ENCODE measurements at places on chromosomes 16 and 17.
A peak's percentile ranks its signal among the peaks of the same experiment; 100 is the strongest.

DNA sequence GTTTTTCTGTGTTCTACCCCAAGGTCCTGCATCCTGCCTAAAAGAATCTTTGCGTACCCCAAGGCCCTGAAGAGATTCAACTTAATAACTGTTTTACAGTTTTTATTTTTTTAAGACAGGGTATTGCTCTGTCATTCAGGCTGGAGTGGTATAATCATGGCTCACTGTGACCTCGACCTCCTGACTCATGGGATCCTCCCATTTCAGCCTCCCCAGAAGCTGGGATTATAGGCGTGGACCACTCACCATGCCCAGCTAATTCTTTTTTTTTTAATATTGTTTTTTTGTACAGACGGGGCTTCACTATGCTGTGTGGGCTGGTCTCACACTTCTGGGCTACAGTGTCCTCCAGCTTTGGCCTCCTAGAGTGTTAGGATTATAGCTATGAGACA, 9.3 kb upstream of the FAAP100 start:
- no peak for DNase-seq

GRCh38 chr16:75019007-75019406, 20.2 kb downstream of the ZNRF1 start:
- no peak for DNase-seq

GRCh38 chr17:45973946-45974859, 24.8 kb upstream of the STH start:
- no peak for DNase-seq

GRCh38 chr17:12605222-12605621, 60.5 kb upstream of the MYOCD start:
- no peak for DNase-seq

- DNase-seq = no peak
These were observed 44.8 kb upstream of the CDRT4 start for GRCh38 chr17:15512071-15512709.

DNA sequence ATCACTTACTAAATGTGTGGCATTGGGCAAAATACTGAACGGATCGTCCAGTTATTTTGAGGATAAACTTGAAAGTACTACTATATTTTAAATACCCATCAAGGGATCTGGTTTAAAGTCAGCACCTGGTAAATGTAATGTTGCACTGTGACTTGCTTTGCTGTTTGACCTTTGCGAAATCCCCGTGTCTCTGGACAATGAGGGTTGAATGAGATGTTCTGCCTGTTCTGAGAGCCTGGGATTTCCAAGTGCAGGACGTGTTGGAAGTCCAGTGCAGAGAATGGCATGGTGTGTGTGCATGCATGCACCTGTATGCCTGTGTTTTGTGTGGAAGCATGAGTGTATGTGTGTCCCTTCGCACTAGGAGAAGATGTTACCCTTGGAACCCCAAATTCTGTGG, 106.6 kb downstream of the N4BP1 start:
- no peak for DNase-seq

GRCh38 chr17:49490276-49490675, 4.8 kb upstream of the NGFR start:
- no peak for DNase-seq

- no peak for DNase-seq
These were observed 4.4 kb downstream of the TMC8 start for GRCh38 chr17:78134899-78135385.

- no peak for DNase-seq
These were observed 1.4 kb upstream of the CTRB2 start for GRCh38 chr16:75208242-75208825.

- no peak for DNase-seq
These were observed 95.6 kb downstream of the NPIPB11 start for GRCh38 chr16:29310852-29311314.

DNA sequence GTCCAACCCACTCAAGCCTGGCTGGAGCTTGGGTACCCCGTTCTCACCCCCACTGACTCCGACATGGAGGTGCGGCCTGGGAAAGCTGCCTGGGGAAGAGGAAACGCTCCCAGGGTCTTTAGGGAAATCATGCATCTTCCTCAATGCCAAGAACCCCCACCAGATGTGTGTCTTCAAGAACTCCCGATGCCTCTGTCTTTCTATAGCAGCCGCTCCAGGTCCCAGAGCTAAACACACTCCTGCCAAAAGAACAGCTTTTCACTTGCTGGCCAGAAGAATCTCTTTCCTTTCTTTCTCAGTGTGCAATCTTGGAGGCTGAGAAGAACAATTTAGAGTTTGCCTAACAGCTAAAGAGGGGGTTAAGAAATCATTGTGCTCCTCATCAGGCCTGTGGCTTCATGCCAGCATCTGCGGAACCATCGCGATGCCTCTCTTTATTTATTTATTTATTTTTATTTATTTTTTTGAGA, 41.1 kb upstream of the MTSS2 start:
- DNase-seq = no peak

GRCh38 chr17:64628641-64629040, 33.5 kb downstream of the SMURF2 start:
- DNase-seq = no peak

DNA sequence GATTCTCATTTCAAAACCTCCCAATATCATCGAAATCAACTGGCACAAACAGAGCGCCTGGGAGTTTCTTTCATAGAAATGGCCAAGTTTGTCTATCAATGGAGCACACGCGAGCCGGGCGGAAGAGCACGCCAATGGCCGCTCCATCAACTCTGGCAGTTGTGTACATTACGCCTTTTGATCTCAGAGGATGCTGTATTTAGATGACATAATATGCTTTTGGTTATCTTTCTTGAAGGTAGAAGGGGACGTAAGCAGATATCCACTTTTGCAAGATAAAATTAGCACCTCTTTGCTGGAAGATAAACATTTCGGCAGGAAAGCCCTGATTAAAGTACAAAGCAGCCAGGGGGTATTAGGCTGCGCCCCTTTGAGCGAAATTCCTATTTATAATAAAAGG, 287.4 kb downstream of the IRF8 start:
- DNase-seq = no peak

DNA sequence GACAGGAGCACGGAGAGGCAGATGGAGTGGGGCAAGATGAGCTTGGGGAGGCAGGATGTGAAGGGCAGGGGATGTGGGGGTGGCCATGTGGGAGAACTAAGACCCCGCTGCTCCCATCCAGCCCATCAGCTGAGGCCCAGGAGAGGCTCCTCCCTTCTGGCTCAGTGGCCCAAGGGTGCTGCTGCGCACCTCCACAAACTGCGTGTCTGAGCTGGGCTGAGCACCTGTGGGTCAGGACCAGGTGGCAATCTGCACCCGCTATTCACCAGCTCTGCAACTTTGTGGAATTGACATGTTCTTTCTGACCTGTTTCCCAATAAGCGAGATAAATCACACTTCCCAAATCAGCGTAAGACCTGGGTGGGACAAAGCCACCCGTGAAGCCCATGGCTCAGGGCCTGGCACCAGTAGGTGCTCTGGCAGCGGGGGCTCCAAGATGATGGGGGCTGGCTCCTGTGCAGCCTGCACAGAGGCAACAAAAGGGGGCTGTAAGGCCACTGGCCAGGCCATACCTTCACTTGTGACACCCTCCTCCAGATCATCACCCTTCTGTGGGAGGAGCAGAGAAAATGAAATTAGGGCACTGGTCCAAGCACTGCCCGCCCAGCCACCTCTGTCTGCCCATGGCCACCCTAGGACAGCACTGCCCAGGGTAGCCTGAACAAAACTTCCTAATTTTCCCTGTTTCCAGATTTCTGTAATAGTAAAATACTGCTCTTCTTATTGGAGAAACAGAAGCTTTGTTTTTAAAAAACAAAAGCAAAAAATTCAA, 11.7 kb upstream of the SREBF1 start:
- DNase-seq = no peak

- DNase-seq = no peak
These were observed 10.0 kb downstream of the SALL1 start for GRCh38 chr16:51141106-51141505.

DNA sequence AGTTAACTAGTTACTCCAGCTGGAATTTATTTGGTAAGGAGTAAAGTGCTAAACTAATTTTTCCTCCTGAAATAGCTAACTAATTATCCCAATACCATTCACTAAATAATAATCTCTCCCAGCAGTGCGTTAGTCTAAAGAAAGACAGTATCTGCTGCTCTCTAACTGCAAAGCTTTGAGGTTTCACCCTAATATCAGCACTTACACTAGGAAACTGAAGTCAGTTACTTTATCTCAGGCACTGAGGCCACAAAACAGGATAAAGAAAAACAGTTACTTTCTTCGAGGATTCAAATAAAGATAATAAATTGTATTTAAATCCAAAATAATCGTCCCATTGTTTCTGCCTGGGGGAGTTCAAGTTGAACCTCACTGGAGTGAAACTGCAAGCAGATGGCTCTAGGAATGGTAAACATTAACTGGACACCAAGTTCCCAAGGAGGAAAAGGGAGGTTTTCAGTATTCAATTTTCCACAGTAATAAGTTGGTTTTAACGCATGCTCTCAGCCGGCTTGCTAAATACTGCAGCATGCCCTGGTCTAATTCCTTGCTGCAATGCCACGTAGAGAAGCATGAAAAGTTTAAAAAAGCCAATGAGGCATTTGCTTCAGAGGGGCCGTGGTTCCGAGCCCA, 20.0 kb upstream of the FOXJ1 start:
- no peak for DNase-seq

DNA sequence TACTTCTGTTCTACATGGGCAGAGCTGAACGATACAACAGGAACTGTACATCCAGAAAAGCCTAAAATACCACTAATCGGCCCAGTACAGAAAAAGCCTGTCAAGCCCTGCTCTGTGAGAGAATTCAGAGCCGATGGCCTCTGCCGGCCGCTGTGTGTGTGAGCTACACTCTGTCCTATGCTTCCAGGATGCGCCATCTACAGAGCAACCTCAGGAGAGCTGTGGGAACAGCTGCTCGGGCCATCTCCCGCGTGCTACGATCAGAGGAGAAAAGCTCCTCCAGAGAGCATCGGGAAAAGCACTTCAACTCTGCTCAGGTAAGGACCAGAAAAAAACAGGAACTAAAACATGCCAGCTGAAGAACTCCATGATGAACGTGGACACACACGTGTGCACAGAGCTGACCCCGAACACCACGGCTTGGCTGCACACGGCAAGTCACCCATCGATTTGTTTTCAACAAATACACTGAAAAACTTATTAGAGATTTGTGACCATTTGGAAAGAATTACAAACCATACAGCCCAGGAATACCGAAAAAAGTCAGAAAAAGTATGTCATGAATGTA, 115.9 kb downstream of the ANKRD11 start:
- no peak for DNase-seq

- DNase-seq = no peak
These were observed 50.4 kb upstream of the DLX4 start for GRCh38 chr17:49918591-49918990.

GRCh38 chr17:35747540-35748017, 5.5 kb downstream of the GAS2L2 start:
- DNase-seq = peak; percentile 71

DNA sequence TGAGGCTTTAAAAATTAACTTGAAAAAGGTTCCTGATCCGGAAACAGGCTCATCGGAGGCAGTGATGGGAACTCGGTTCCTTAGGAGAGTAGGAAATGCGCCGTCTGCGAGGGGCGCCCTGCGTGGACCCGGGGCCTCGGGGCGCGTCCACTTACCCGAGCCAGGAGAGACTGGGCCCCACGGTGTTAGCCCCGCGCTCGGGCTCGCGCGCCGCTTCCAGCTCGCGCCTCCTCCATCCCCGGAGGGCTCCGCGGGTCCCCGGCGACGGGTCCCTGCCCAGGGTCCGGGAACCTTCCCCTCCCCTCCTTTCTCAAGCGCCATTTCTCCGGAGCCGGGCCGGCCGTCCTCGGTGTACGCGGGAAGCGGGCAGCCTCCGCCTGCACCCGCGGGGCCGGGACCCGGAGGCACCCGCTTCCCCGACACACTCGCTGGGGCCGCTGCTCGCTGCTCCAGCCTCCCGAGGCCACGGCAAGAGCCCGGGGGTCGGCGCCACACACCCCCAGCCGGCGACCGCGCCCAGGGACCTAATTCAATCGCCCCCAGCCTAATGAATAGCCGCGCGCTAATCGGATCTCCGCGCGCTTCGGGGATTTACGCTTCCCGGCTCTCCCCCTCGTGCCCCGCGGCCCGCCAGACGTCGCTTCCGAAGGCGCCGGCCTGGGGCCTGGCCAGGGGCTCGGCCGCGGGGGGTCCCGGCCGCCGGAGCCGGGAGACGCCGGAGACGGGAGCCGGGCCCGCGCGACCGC, 2.2 kb upstream of the BAHCC1 start:
- DNase-seq = peak; percentile 52

- DNase-seq = no peak
These were observed 3.0 kb upstream of the WFIKKN2 start for GRCh38 chr17:50832267-50832863.

DNA sequence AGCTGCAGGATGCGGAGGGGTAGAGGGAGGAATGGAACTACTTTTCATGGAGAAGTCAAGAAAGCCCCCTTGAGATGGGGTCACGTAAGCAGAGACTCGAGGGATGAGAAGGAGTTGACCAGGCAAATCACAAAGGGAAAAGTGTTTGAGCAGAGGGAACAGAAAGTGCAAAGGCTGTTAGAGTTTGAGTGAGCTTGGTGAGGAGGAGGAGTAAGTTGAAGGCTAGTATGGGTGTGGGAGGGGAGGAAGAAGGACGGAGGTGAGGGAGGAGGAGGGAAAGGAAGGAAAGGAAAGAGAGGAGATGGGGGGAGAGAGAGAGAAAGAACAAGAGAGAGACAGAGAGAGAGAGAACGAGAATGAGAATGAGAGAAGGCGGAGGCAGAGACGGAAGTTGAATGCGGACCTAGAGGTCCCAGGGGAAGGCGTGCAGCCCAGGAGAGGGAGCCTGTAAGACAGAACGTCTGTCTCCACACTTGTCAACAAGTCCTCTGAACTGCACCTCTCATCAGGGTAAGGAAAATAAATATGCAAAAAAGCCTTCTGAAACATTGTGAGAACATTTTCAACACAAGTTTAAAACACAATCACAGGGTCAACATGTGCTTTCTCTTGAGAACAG, 279.8 kb upstream of the EEF2KMT start:
- no peak for DNase-seq

GRCh38 chr17:76641501-76641900, 2.1 kb downstream of the ST6GALNAC1 start:
- DNase-seq = peak; percentile 35

DNA sequence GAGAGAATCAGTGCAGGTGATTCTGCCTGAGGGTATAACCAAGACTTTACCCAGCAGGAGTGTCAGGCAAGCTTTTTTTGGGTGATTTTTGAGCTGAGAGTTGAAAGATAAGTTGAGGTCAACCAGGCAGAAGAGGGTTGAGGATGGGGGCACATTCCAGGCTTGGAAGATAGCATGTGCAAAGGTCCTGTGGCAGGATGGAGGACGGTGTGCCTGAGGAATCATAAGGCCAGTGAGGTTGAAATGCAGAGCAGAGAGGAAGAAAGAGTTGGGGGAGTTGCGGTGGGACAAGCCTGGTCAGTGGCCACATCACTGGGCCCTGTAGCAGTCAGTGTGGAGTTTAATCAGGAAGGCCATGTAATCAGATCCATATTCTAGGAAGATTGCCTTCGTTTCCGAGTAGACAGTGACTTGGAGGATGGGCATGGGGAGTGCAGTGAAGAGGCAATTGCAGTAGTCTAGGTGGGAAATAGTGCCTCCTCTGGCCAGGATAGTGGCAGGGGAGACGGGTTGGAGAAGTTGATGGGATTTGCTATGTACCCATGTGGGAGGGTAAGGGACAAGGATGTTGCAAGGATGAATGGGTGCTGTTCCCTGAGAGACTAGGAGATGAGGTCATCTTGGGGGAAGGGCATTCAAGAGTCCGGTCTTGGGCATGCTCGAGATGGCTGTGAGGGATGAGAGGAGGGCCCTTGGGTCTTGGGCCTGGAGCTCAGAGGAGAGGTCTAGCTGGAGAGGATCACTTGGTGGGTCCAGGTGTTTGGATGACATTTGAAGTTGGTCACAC, 3.9 kb downstream of the PLEKHG4 start:
- DNase-seq = no peak

All from NCI-H146 (cell line).